AG10803 (cell line): ENCODE measurements at places on chromosomes 16 and 17.
A peak's percentile ranks its signal among the peaks of the same experiment; 100 is the strongest.

DNA sequence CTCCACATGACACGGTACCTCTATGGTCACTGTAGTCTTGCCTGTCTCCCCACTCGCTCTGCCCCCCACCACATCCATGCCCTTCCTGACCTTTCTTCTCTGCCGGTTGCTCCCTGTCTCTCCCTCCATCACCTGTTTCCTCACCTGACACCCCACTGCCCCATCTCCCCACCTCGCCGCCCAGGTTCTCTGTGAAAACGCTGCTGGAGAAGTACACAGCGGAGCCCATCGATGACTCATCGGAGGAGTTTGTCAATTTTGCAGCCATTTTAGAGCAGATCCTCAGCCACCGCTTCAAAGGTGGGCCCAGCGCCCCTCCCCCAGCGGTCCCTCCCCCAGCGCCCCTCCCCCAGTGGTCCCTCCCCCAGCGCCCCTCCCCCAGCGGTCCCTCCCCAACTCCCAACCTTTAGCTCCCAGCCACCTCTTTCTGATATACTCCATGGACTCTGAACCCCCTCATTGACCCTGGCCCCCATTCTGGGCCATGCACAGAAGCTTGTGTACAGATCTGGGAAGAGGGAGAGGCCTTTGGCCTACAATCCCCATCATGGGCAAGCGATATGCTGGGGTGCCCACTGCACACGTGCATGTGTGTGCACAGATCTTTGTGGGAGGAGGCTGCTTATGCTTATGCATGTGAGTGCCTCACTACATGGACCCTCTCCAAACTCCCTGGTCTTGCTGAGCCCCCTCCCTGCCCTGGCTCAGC lies 4.1 kb downstream of the RUNDC3A start:
- DNase-seq: no peak

DNA sequence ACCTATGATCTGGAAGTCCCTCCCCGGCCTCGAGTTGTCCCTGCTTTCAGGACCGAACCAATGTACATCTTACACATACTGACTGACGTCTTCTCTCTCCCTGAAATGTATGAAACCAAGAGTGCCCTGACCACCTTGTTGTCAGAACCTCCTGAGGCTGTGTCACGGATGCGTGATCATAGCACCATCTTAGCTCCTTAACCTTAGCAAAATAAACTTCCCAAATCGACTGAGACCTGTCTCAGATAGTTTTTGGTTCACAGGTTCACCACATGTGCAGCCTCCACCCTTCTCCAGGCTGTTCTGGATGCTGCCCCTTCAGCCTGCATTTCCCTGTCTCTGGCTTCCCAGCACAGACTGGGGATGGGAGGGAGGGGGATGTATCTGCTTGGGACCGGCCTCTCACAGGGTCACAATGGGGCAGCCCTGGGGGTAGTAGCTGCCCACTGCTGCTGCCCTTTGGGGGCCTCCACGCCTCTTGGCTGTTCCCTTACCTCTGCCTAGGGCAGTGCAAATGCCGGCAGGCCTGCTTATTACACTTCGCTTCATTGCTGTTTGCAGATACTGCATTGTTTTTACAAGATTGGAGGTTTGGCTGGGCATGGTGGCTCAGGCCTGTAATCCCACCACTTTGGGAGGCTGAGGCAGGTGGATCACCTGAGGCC lies 69.8 kb downstream of the NT5M start:
- no peak for DNase-seq

- DNase-seq: no peak
These were observed 101.5 kb downstream of the MGAT5B start for GRCh38 chr17:76969598-76970172.

- peak; percentile 94 for DNase-seq
These were observed at the start of gene ABCA9 for GRCh38 chr17:69060822-69061221. Gene ABCA9, minus strand, starts transcription at chr17:69060927. Its CDS starts 9,801 bp downstream, at chr17:69051126.

GRCh38 chr17:37322826-37323561 lies 52.8 kb upstream of the C17orf78 start:
- no peak for DNase-seq

DNA sequence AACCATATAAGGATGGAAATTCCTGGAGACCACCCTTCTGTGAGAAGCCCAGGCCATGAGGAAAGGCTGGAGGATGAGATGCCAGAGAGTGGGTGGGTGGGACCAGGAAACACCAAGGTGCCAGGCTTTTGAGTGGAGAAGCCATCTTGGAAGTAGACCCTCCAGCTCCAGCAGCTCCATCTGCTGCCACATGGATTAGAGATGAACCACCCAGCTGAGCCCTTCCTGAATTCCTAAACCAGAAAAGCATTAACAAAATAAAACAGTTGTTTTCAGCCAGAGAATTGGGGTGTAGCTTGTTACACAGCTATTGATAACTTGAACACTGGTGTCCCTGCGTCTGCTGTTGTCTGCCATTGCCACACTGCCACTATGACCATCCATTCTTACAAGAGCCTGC lies 6.3 kb upstream of the TMEM114 start:
- DNase-seq: no peak

DNA sequence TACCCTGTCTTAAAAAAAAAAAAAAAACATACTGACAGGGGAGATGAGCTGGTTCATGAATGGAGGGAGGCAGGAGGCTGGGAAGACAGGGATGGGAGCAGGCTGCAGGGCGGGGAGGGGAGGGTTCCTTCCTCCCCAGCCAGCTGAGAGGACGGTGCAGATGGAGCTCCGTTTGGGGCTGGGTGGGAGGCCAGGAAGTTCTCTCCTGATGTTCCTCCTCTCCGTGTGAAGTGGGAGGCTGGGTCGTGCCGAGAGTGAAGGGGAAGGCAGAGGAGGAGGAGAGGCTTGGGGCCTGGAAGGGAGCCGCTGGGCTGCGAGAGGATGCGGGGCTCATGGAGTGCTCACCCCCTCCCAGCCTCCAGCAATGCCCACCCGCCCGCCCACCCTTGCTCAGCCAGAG lies 21.3 kb downstream of the SBK1 start:
- no peak for DNase-seq

DNA sequence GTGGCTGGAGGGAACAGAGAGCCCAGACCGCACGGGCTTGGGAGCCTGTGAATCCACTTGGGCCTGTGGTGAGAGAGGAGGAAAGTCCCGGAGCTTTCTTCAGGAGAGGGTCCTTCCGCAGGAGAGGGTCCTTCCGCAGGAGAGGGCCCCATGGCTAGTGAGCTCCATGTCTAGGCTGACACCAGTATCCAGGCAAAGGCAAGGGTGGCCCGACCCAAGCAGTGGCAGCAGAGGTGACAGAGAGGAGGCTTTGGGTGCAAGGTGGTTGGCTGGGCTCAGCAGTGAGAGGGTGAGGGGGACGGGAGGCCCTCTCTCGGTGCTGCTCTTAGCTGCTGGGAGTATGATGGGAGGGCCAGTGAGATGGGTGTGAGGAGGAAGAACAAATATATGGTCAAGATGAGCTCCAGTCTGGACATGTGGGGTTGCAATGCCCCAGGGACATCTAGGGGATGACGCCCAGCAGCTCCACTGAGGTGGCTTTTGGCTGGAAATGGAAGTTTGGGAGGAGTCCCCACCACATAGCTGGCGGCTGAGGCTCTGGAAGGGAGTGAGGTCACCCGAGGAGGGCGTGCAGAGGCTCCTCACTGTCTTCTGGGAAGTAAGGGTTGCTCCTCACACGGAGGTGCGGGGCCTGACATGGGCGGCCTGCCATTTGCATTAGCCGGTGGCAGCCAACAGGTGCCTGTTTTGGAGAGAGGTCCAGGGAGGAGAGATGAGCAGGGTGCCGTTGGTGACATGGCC lies 2.3 kb upstream of the HSD3B7 start:
- peak; percentile 79 for DNase-seq

- DNase-seq: no peak
These were observed 4.3 kb upstream of the ADGRG1 start for GRCh38 chr16:57624044-57624688.

- DNase-seq: no peak
These were observed 1.8 kb downstream of the CDH15 start for GRCh38 chr16:89173174-89173921.
